ENCODE measurements at places on chromosomes 3 and 15. TPM values are rescaled to one million over a fixed set of nuclear protein-coding genes. Genes with fewer than 3 reads are reported as not detected.

CCK gene
- total RNA-seq, result not detected

DNA sequence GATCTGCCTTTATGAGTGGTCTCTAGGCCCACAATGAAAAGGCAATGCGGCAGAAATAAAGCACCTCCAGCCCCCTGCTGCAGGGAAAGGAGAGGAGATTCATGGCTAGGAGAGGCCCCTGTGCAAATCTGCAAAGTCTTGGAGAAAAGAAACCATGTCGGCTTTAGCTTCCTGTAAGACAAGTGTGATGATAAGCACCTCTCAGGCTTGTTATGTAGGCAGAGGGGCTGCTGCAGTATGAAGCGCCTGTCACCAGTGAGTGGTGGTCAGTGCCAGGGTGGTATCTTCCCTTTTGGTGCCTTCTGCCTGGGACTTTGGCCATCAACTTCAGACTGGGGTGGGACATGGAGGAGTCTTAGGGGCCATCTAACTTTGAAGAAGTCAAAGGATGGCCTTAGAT lies 59.2 kb upstream of the ARHGEF3 start:
- DNase-seq, result no peak

- DNase-seq, result no peak
Observed at GRCh38 chr3:23253214-23253613, 50.1 kb downstream of the UBE2E2 start.

DNA sequence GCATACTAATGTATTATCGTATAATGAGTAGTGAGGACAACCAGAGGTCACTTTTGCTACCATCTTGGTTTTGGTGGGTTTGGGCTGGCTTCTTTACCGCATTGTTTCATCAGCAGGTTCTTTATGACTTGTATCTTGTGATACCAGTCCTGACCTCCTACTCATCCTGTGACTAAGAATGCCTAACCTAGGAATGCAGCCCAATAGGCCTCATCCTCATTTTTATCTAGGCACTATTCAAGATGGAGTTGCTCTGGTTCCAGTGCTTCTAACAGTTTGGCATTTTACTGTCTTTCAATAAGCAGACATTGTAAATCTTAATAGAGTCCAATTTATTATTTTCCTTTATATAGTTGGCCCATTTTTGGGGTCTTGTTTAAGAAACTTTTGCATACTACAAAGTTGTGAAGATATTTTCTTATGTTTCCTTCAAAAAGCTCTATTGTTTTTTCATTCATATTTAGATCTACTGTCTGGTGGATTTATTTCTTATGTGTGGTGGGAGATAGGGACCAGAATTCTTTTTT lies 60.8 kb upstream of the RNU6-1 start:
- DNase-seq, result no peak

GRCh38 chr3:126284258-126284904 lies 72.8 kb downstream of the KLF15 start:
- DNase-seq, result no peak

DNA sequence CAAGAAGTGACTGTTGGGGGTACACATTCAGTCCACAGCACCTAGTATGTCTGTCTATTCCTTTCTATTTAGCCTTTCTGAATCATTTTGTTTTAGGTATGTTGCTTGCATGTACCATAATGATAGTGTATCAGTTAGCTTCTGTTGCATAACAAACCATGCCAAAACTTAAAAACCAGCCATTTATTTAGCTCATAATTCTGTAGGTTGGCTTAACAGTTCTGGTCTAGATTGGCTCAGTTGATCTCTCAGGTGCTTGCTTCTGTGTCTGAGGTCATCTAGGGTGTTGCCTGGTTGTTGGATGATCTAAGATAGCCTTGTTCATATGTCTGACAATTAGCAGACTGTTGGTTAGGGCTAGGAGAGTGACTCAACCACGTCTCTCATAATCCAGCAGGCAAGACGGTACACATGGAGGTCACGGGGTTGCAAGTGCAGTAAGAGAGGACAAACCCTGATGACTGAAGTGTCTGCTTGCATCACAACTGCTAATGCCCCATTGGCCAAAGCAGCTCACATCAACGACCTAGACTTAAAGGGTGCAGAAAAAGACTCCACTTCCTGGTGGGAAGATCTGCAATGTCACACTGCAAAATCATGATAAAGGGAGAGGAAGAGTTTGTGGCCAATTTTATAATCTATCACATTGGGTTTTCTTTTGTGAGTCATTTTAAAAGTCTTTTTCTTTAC lies 6.8 kb upstream of the PDCD6IP start:
- DNase-seq, result no peak

GRCh38 chr3:195001961-195002861 lies 268.7 kb downstream of the XXYLT1 start:
- peak; percentile 51 for DNase-seq
